ENCODE measurements at places on chromosomes 4 and X. TPM values are rescaled to one million over a fixed set of nuclear protein-coding genes. Genes with fewer than 3 reads are reported as not detected.

Gene TIMP1
- 50.8 TPM for total RNA-seq

Gene EGF
- 2.5 TPM for total RNA-seq

Gene GPR173
- 7.3 TPM for total RNA-seq

Gene NEUROG2
- total RNA-seq = 0.09 TPM

Gene ARHGAP36
- 0.09 TPM for total RNA-seq

Gene SYP
- total RNA-seq = 7.0 TPM

Gene F11
- 1.6 TPM for total RNA-seq

Gene KIF4A
- total RNA-seq = 34.9 TPM

Gene FRMPD4
- 1.4 TPM for total RNA-seq

Gene SEPSECS
- total RNA-seq = 6.2 TPM

Gene STARD8
- 3.1 TPM for total RNA-seq

Gene DUX4
- total RNA-seq = not detected

Gene OTC
- total RNA-seq = not detected

Gene SPP1
- total RNA-seq = 56.6 TPM

Gene ADH1C
- 0.23 TPM for total RNA-seq

Gene PARM1
- total RNA-seq = 6.3 TPM

Gene RNF128
- total RNA-seq = 0.99 TPM

Gene SOX3
- 16.3 TPM for total RNA-seq

Gene HSFX3
- total RNA-seq = not detected

Gene ZDHHC15
- total RNA-seq = 1.5 TPM

Gene MTMR8
- 6.1 TPM for total RNA-seq

Gene HS6ST2
- total RNA-seq = 7.3 TPM

Gene CYSLTR1
- total RNA-seq = 0.07 TPM

Gene TMSB15B
- 11.4 TPM for total RNA-seq

Gene SYN1
- 7.1 TPM for total RNA-seq

Gene FHDC1
- total RNA-seq = 17.1 TPM

Gene CT55
- not detected for total RNA-seq

Gene IDUA
- 8.5 TPM for total RNA-seq

Gene HDAC6
- total RNA-seq = 58.5 TPM

Gene SCD5
- total RNA-seq = 4.9 TPM

Gene RIBC1
- total RNA-seq = 1.1 TPM

Gene GSX2
- total RNA-seq = not detected

Gene XG
- total RNA-seq = 1.0 TPM

Gene GAGE2A
- total RNA-seq = 0.83 TPM

Gene ZNF732
- 30.2 TPM for total RNA-seq

Gene SOWAHB
- total RNA-seq = 1.5 TPM

Gene SHROOM3
- total RNA-seq = 52.6 TPM

Gene IKBKG
- total RNA-seq = 29.1 TPM

Gene PLP1
- total RNA-seq = 29.5 TPM

All from WTC11 (cell line).